CD4-positive, alpha-beta T cell treated with Interleukin-6 for 4 hours (primary cell): ENCODE measurements at places on chromosomes 1 and 21.

DNA sequence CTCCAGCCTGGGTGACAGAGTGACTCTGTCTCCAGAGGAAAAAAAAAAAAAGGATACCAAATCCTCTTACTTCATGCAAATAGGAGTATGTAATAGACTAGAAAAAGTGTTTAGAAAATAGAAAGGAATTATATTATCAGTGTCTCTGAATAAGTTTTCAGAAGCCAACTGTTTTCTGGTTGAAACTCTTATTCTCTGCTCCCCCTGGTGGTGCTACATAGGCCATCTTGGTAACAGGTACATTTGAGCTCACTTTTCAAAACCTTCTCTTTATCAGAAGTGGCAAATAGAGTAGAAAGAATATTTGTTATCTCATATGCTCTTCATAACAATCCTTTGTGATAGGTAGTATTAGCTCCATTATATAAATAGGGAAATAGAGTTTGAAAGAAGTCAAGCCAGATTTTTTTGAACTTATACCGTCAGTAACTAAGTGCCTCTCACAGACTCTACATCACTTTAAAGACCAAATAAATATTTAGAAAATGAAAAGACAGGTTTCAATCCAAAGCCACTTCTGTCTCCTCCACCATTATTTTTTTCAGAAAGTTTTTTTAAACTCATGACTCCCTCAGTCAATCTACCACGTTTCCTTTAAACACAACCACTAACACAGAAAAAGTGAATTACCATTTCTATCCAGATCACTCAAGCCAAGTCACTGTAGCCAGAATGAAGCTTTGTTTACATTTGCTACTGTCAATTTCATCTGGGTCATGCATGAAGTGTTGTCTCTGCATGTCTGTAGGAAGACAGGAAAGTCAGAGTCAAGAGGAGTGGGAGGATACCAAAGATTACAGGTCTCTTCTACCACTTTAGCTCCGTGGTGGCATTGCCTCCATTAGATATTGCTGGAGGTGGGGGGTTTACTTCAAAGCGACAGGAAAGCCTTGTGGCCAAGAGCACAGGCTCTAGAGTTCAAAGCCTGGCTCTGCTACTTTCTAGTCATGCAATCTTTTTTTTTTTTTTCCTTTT is 45.6 kb downstream of the IL23R start:
- peak; percentile 60 for DNase-seq

- DNase-seq = no peak
These were observed 112.8 kb downstream of the C1orf21 start for GRCh38 chr1:184499616-184500015.

DNA sequence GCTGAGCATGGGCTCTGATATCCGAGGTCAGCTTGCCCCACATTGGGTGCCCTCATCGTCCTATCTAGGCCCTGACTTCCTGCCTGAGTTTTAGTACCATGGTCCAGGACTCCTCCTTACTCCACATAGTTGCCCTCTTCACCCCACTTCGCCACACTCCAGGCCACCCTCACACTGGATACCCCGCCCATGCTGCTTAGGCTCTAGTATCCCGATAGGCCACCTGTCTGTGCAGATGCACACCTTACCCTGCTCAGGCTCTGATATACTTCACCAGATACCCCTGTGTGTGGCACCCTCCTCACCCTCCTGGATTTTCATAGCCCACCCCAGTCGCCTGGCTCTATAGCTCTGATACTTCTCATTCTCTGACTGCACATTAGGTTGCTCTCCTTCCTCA is 145.5 kb upstream of the SERTAD4 start:
- no peak for DNase-seq

DNA sequence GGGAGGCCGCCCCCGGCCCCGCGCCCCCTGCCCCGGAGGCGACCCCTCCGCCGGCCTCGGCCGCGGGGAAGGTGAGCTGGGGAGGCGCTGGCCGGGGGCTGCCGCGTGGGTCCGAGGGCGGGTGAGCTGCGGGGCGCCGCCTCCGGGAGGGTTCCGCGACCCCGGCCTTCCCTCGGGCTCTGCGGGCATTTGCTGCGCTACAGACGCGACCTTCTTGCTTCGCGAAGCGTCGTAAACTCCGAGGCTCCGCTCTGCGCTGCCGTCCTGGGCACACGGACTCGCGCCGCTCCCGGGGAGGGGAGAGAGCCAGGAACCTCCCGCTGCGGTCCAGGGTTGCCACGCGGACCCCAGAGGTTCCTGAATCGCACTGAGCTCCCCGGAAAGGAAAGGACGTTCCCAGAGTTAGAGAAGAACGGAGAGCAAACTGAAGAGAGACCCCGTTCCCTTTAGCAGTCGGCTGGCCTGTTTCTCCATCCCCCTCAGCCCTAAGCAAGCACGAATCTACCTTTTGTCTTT is 345 bp downstream of the SLX9 start:
- DNase-seq = peak; percentile 33

DNA sequence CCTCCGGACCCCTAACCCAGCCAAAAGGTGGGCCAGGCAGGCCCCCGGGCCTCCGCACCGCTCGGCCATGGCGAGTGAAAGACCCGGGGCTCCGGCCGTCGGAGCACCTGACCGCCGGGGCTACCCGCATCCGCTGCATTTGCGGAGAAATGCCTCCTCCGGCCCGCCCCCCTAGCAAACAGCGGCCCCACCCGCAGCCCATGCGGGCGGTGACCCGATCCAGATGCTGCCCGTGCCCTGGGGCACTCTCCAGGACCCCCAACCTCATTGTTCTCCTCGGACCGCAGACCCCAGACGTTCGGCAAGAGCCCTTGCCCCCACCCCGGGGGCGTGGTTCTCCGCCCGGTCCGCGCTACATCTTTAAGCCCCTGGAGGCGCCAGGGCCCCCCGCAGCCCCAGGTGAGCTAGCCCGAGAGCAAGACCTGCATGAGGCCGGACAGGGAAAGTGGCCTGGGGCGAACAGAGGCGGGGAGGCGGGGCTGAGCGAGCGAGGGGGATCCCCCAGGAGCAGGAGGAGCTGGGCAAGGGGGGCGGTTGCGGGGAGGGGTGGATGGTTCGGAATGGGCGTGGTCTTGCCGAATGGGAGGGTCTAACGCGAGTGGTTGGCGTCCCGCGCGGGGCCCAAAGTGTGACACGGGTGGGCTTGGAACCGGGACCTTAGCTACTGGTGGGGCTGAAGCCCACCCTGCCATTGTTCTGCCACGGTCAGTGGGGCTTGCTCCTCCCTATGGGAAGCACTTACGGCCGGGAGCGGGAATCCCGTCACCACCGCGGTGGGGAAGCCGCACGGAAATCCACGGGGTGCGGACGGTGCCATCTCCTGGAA is 6.3 kb upstream of the CRYBG2 start:
- peak; percentile 58 for DNase-seq

DNA sequence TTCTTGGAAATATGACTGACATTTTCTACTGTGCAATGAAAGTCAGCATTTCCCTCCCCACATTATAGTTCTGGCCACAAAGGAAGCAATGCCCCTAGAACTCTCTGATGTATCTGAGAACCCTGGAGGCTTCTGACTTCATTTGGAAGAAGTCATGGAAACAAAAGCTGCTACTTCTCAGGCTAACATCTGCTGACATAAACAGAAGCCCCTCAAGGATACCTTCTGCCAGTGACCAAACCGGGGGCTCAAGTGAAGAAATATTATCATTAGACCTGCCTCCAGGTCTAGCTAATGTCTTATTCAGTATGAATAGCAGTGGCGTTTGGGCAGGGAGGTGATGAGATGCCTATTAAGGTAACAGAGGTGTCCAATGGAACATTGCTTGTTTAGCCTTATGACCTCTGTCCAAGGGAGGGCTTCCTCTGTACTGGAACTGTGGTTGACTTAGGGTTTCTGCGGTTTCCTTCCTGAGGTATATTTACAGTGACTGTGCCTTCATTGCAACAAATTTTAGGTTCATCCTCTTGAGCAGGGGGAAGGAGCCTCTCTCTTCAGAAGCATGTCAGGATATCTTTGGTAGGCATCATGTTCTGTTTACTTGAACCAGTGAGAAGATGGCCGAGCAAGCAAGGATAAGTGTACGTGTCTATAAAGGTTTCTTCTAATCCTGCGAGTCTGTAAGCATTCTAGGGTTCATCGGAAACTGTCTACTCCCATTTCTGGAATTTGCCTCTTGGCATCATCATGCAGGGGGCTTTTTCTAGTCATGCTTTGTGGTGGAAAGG is 161.7 kb downstream of the PBX1 start:
- no peak for DNase-seq

DNA sequence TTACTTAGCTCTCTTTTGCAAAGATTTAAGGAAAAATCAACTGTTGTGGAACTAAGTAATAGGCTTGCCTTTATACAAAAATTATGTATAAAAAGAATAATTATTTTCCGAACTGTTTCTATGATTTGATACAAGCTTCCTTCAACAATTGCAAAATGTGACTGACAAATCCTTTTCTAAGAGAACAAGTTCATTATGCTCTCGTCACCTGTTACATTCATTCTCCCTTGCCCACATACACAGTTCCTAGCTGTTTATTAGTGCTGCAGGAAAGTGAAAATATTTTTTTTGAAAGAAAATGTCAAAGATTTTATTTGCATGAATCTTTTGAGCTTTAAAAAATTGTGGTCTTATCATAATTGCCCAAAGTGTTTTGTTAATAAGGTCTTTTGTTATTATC is 466.2 kb downstream of the USP25 start:
- DNase-seq = no peak

GRCh38 chr1:221069178-221069903 is 190.1 kb downstream of the HLX start:
- no peak for DNase-seq

DNA sequence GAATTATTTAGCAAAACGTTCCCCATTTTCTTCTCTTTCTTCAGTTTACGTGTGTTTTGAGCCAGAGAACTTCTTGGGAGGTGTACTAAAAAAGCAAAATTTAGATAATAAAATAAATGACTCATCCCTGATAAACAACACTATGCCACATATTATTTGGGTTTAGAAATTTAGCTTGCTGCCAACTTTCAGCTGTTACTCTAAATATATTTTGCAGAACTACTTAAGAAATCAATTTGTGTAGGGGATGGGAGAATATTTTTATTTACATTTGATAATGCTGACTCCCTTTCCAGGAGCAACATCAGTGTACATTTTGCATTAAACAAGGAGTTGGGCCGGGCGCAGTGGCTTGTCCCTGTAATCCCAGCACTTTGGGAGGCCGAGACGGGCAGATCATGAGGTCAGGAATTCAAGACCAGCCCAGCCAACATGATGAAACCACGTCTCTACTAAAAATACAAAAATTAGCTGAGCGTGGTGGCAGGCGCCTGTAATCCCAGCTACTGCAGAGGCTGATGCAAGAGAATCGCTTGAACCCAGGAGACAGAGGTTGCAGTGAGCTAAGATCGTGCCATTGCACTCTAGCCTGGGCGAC is 151.4 kb upstream of the ZRANB2 start:
- DNase-seq = no peak

GRCh38 chr1:234599617-234600417 is 10.2 kb downstream of the IRF2BP2 start:
- DNase-seq = peak; percentile 82

DNA sequence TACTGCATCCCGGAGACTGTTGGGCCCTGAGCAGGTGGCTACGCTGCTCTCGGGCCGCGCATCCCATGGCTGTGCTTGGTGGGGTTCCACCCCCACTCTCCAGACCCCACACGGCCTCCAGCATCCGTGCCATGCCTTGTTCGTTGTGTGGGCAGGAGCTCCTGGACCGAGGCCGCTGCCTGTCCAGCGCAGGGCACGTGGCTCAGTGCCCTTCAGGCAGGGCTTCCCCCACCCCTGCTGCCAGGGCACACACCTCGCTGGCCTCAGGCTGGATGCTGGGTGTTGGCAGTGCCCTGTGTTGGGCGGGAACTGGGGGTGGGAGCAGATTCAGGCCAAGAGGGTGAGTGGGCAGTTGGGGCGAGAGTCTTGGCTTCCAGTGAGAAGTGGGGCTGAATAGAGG is 9.9 kb downstream of the PRKCZ start:
- DNase-seq = no peak

GRCh38 chr1:94047949-94048348 is 73.0 kb downstream of the ABCA4 start:
- DNase-seq = no peak

DNA sequence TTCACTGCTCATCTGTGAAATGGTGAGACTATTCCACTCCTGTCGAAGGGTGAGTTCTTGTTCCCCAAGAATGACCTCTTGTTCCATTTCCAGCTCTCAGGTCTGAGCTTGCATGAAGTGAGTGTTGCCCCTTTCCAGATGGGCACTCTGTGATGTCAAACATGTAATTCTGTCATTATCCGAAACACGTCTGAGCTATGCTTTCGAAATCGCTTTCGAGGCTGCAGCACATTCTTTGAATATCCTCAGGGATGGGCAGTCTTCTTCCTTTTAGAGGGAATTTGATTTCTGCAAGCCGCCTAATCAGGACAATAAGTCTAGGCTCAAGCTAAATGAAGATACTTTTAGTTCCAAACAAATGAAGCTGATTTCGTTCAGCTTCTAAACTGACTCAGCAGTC is 15.1 kb downstream of the NFASC start:
- DNase-seq = no peak

DNA sequence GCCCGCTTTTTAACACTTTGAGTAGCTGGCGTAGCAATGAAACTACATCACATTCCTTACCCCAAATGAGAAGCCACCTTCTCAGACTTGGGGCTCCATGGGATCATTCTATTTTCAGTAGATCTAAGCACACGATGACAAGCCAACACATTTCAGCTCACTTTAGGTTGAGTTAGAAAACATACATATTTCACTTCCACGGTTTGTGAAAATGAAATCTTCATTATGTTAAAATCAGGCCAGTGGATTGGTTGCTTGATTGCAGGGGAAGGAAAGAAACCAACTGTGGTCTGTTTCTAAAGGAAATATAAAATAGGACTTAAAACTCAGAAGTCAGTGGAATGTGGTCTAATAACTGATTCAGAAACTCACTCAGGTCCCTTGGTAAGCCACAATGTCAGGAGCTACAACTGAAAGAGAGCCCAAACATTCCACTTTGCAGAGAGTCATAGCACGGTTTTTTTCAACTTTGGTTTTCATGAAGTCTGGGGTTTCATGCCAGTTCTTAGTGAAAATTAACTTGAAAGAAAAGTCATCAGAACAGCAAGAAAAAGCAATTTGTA is 82.3 kb upstream of the TIAM1 start:
- no peak for DNase-seq

DNA sequence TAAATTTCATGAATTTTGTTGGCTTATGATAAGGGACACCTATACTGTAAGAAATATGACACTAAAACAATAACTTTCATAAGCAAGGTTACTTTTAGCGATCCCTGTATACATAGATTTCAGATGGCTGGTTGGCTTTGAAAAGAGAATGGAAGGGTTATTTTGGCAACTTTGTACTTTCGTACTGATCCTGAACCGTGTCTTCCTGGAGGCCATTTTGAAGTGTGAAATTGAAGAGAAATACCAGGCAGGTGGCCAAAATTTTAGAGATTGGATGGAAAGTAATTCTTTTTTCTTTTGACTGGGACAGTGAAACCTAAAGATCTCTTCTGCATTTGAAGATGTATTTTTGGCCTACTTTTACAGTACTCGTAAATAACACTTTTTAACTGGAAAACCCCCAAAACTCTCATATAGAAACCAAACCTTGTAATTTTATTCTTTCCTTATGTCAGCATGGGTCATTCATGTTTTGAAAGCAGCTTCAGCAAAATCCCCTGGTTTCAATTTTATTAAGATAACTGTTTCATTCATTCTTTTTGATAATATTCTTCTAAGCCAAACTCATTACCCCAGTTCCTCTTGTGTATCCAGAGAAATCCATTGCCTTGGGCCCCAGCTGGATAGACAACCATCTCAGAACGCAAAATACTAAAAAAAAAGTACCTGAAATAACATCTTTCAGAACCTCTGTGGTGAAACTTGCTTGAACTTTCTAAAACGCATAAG is 38.4 kb upstream of the ZNF281 start:
- DNase-seq = no peak
